ENCODE measurements at places on chromosomes 11 and 22. TPM values are rescaled to one million over a fixed set of nuclear protein-coding genes. Genes with fewer than 3 reads are reported as not detected.

DNA sequence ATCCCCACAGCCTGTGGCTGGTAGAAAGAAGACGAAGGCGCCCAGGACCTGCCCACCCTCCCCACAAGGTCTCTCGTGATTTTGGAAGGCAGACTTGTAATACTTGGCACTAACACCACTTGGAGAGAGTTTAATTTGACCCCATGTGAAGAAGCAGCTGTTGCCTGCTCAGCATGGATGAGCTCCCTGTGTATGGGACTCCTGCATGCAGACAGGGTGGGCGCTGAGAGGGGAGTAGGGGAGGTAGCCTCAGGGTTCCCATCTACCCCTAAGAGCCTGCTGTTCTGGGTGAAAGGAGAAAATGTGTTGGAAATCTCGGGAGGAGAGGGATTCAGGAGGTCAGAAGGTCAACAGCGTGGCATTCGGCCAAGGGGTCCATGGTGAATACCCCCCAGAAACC, 625.9 kb downstream of the TBC1D22A start:
- no peak overlapping the region for H3K4me3 ChIP-seq
- DNase-seq = no peak
- no peak overlapping the region for H3K27ac ChIP-seq
- no peaks in the 10 kb centered on the region for H3K36me3 ChIP-seq
- H3K4me1 ChIP-seq = no peaks in the 10 kb centered on the region

DNA sequence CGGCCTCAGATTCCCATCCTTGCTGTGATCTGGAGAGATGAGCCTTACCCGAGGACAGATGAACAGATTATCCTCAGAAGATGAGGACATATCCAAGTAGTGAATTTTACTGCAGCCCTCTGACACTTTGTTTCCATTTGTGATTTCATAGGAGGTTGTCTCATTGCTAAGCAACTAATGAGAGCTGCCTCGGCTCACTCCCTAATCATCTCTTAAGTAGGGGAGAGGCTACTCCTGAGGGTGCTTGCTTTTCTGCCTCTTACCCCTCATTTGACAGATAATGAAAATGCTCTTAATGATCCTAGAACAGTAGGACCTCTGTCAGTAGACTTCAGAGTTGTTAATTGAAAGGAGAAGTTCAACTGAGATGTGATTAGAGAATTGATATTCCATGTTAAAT, 150.9 kb downstream of the TBC1D22A start:
- no peak overlapping the region for H3K27ac ChIP-seq
- H3K27me3 ChIP-seq = no peaks in the 10 kb centered on the region
- peaks cover 6% of the 10 kb centered on the region for H3K4me1 ChIP-seq
- peaks cover 9% of the 10 kb centered on the region for H3K36me3 ChIP-seq
- DNase-seq = no peak
- H3K4me3 ChIP-seq = no peak overlapping the region

DNA sequence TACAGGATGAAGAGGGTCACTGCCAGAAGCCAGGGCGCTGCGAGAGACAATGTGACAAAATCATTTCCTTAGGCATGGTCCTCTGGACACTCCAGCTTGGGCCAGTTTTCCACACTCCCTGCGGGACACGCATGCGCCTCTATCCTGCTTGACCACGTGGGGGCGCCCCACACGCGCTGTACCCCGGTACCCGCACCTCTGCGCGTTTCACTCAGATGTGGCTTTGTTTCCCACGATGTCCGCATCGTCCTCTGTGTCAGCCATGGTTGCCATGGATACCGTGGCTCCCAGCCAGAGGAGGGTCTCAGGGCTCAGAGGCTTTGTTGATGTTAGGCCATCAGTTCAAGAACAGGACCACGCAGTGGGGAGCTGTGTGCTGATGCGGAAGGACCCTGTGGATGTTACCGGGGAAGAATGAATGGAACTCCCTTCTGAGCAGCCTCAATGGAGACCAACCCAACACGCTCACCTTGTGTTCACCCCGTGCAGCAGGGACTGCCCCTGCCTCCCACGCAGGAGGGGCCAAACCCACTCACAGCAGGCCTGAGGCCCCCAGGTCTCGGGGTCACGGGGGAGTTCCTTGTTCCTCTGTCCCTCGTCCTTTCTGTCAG, 101.1 kb upstream of the SLC22A12 start:
- no peak overlapping the region for H3K27ac ChIP-seq
- no peaks in the 10 kb centered on the region for H3K36me3 ChIP-seq
- H3K4me1 ChIP-seq = 0 out of 2 replicates have a peak, but pooled peaks cover 3% of the 10 kb centered on the region
- H3K4me3 ChIP-seq = no peak overlapping the region
- peak; percentile 84 for DNase-seq
- H3K27me3 ChIP-seq = peaks cover 51% of the 10 kb centered on the region

DNA sequence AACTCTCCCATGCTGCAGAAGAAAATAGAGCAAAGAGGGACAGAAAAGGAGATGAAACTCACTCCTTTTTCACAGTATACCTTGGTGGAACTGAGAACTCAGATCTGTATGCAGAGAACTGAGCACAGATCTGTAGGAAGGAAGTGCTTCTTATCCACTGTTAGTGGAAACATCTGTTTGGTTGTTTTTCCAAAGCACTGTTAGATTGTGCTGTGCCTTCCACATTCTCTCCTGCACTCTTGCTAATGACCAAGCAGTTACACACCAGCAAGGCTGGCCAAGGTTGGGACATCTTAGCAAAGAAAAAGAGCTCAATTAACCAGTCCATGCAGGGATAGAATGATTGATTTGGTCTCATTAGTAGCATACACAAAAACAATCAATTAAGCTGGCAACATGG, 20.1 kb upstream of the SIK2 start:
- no peaks in the 10 kb centered on the region for H3K36me3 ChIP-seq
- no peak overlapping the region for H3K4me3 ChIP-seq
- peaks cover 17% of the 10 kb centered on the region for H3K4me1 ChIP-seq
- H3K27ac ChIP-seq = no peak overlapping the region

GRCh38 chr11:2092956-2093412, 46.2 kb downstream of the IGF2 start:
- peaks cover 12% of the 10 kb centered on the region for H3K4me1 ChIP-seq
- DNase-seq = no peak
- peaks cover 4% of the 10 kb centered on the region for H3K27me3 ChIP-seq
- H3K36me3 ChIP-seq = no peaks in the 10 kb centered on the region
- H3K27ac ChIP-seq = no peak overlapping the region

GRCh38 chr22:20648306-20648903, 125.5 kb upstream of the SERPIND1 start:
- peaks cover 4% of the 10 kb centered on the region for H3K4me1 ChIP-seq
- no peak for DNase-seq
- H3K36me3 ChIP-seq = no peaks in the 10 kb centered on the region

- peaks cover 20% of the 10 kb centered on the region for H3K36me3 ChIP-seq
- H3K4me1 ChIP-seq = peaks cover 21% of the 10 kb centered on the region
- no peaks in the 10 kb centered on the region for H3K27me3 ChIP-seq
- no peak overlapping the region for H3K27ac ChIP-seq
Measured at GRCh38 chr11:57903441-57904123, 120.1 kb upstream of the OR9Q1 start.

DNA sequence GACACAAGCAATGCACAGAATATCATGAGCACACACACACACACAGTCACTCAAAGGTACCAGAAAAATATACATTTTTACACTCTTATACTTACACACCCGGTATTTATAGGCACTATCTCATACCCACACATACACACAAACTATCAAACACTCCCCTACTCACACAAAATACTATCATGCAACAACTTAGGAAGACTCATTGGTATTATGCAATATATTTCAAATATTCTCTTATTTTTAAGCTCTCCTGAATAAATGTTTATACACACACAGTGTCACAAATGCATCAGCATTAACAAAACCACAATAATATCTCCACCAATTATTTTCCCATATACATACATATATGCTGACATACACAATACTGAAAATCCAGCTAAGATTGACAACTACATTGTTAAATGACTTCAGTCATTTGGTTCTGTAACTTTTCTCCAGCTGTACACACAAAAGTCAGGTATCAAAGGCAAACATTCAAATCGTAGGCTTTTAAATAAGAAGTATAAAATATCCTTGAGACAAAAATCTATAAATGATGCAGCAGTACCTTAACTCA, 2.6 kb upstream of the OR51I1 start:
- H3K4me3 ChIP-seq = no peak overlapping the region
- H3K27me3 ChIP-seq = peaks cover 6% of the 10 kb centered on the region
- H3K27ac ChIP-seq = no peak overlapping the region

- H3K27ac ChIP-seq = peak overlapping the region; percentile 34
- no peak for DNase-seq
- peaks cover 22% of the 10 kb centered on the region for H3K4me1 ChIP-seq
- H3K36me3 ChIP-seq = peaks cover 11% of the 10 kb centered on the region
- H3K27me3 ChIP-seq = no peaks in the 10 kb centered on the region
- no peak overlapping the region for H3K4me3 ChIP-seq
Measured at GRCh38 chr22:31893460-31893859, 50.9 kb upstream of the YWHAH start.

GRCh38 chr11:128796270-128796669, 70.8 kb downstream of the KCNJ1 start:
- no peaks in the 10 kb centered on the region for H3K36me3 ChIP-seq
- no peak overlapping the region for H3K27ac ChIP-seq
- H3K27me3 ChIP-seq = no peaks in the 10 kb centered on the region
- no peak for DNase-seq
- H3K4me1 ChIP-seq = no peaks in the 10 kb centered on the region

DNA sequence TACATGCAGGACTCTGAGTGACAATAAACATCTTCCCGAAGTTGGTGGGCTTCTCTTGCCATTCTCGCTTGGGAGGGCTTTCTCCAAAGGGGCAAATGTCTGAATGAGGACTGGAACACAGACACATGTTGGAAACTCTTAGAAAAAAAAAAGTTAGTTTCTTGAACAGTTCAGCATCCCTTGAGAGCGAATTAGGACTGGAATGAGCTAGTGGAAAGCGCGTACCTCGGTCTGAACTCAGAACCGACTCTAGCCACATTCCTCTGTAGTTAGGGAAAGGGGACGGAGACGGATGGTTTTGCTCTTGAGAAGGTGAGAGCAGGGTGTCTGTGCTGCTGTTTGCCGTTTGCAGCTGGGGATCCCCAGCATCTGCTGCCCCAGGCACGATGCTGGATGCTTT, 517.3 kb downstream of the TBC1D22A start:
- no peak for DNase-seq
- H3K4me3 ChIP-seq = no peak overlapping the region
- no peak overlapping the region for H3K27ac ChIP-seq
- peaks cover 11% of the 10 kb centered on the region for H3K4me1 ChIP-seq

DNA sequence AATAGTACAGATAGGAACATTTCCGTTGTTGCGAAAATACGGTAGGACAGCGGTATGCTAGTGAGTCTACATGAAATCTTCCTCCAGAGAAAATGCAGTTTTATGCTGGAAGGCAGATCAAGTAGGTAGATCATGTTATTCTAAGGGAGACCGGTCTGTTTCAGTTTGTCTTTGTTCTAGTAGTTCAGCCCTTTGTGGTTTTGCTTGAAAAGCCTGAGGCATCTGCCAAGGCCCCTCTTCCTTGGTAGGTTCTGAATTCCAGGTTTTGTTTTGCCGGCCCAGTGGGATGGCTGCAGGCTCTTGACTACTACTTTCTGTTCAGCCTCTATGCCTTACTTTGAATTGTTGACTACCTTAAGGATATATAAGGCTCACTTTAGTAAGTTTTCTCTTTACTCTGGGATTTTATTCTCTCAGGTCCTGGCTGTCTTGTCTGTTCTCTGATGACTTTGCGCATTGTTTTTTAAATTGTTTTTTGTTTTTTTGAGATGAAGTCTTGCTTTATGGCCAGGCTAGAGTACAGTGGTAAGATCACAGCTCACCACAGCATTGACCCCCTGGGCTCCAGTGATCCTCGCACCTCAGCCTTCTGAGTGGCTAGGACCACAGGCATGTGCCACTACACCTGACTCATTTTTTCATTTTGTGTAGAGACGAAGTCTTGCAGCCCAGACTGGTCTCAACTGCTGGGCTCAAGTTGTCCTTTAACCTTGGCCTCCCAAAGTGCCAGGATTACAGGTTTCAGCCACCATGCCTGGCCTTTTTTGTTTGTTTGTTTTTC, 53.7 kb downstream of the HIPK3 start:
- peak overlapping the region; percentile 25 for H3K27ac ChIP-seq
- peaks cover 32% of the 10 kb centered on the region for H3K4me1 ChIP-seq
- no peak overlapping the region for H3K4me3 ChIP-seq

DNA sequence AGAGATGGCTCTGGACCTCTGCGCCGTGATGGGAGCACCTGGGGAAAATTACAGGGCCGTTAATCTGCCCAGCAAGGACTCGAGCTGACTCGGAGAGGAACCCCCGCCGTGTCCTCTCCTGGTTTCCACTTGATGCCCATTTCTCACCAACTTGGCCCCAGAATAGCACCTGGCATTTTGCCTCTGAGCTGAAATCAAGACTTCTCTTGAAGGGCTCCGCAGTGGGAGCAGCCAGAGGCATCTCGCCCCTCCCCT, 19.0 kb upstream of the CABP7 start:
- H3K36me3 ChIP-seq = no peaks in the 10 kb centered on the region
- no peak overlapping the region for H3K4me3 ChIP-seq
- H3K27me3 ChIP-seq = peaks cover 37% of the 10 kb centered on the region
- DNase-seq = no peak
- peaks cover 38% of the 10 kb centered on the region for H3K4me1 ChIP-seq

- H3K27me3 ChIP-seq = no peaks in the 10 kb centered on the region
- DNase-seq = peak; percentile 56
- H3K4me1 ChIP-seq = peaks cover 4% of the 10 kb centered on the region
- H3K27ac ChIP-seq = no peak overlapping the region
- H3K4me3 ChIP-seq = no peak overlapping the region
Measured at GRCh38 chr11:83836883-83837654, 550.9 kb upstream of the CCDC90B start.

DNA sequence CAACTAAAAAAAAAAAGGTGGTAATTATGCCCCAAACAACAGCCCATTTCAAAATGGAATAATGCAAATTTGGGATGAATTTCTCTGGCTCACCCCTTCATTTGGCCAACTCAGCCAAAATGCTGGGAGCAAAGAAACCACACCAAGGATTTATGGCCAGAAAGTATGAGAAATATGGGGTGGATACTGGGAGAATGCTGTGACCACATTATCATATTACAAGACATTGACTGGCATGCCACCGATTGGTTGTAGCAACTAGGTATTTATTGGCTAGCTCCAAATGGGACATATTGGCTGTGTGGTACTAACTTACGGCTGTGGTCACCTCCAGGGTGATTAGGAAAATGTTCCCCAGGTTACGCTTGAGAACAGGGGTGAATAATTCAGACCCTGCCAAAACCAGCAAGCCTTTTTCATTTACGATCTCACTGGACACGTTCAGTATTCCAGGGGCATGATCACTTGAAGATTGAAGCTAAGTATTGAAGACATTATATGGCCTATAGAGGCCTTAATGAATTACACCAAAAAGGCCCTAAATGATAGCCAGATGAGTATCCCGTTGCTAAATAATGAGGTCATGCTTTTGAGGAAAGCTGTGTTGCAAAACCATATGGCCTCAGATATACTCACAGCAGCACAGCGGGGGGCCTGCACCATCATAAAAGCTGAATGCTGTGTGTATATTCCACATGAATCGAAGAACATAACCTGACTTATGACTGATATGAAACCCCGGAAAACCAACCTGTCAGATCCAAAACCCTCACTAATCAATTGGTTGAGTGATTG, 3.8 kb upstream of the FDX1 start:
- H3K36me3 ChIP-seq = peaks cover 18% of the 10 kb centered on the region
- peaks cover 8% of the 10 kb centered on the region for H3K27me3 ChIP-seq
- H3K27ac ChIP-seq = no peak overlapping the region
- peaks cover 15% of the 10 kb centered on the region for H3K4me1 ChIP-seq
- no peak for DNase-seq

Gene CELSR1
- 19.9 TPM for total RNA-seq

Gene FXYD6
- 31.6 TPM for total RNA-seq

Gene MUC5AC
- not detected for total RNA-seq

Gene ZNF280A
- total RNA-seq = 0.22 TPM

Gene ROBO3
- 21.3 TPM for total RNA-seq
